ENCODE measurements at places on chromosomes 5 and 9. TPM values are rescaled to one million over a fixed set of nuclear protein-coding genes. Genes with fewer than 3 reads are reported as not detected.

- DNase-seq = no peak
Measured at GRCh38 chr5:87645224-87645623, 232.5 kb upstream of the CCNH start.

DNA sequence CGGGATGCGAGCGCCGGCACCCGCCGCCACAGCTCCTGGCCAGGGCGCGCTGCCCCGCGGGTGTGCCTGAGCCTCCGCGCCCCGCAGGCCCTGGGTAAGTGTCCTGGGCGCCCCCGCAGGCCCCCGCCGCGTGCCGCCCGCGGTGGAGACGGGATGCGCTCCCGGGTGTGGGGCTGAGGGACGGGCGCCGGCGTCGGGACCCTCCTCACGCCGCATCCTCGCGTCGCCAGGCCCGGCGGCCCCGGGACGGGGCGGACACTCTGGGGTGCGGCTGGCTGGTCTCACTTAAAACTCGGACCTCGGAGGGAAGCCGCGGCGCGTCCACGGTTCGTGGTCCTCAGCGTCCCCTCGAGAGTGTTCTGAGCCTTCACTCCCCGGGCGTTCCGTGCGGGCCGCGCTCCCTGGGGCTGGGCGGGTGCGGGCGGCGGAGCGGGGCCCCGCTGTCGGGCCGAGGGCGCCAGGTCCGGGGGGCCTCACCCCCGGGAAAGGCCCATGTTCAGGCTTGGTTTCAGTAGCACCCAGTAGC lies 275 bp downstream of the AHRR start:
- DNase-seq = no peak

GRCh38 chr9:85995097-85995496 lies 54.2 kb downstream of the NAA35 start:
- no peak for DNase-seq

DNA sequence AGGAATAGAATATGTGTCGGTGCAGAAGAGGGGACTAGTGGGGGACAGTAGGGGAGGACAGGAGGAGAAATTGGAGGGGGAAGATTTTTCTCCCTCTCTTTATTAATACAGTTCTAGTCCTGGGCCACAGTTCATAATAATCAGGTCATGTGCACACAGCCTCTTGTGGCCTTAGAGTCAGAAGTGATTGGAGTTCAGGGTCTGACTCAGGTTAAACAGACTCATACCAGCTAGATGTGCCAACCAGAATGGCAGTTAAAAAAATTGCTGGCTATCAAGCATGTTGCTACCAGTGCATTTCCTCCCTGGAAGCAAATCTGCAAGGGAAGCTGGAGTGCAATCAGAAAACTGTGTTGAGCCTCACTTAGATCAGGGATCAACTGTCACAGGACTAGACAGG lies 132.7 kb upstream of the MAP1B start:
- no peak for DNase-seq

GRCh38 chr9:38227656-38228055 lies 158.6 kb upstream of the SHB start:
- DNase-seq = no peak

GRCh38 chr9:116951588-116952435 lies 264.7 kb downstream of the TRIM32 start:
- DNase-seq = no peak

DNA sequence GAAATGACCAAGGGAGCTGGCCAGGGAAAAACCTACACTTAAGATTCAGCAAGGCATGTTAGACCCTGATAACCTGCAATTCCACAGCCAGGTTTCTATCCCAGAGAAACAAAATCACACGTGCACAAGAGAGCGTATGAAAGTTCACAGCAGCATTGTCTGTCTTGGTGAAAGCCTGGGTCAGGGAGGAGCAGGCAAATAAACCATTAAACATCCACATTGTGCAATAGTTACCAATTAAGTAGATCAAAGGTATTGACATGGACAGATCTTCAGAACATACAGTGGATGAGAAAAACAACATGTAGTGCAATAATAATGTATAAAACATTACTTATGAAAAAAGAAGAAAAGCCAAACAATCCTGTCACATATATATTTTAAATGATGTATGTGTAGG lies 15.9 kb upstream of the GPX3 start:
- DNase-seq = no peak

DNA sequence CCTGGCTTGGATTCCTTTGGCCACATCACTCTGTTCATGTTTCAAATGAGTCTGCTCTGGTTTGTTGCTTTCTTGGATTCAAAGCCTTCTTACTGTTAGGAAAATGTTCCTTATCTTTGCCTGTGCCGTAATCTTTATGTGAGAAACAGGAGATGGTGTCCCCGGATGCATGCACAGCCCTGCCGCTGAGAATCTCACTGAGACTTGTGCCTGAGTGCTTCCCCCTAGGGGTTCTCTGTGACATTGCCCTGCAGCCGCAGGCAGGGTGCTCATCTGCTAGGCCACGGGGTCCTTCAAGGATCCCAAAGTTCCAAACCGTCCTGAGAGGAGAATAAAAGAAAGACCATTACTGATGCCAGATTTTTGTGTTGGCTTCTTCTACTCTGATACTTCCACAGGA lies 81.4 kb upstream of the ANKRD55 start:
- no peak for DNase-seq

- DNase-seq = no peak
Measured at GRCh38 chr5:124061663-124062062, 549.7 kb downstream of the CSNK1G3 start.

DNA sequence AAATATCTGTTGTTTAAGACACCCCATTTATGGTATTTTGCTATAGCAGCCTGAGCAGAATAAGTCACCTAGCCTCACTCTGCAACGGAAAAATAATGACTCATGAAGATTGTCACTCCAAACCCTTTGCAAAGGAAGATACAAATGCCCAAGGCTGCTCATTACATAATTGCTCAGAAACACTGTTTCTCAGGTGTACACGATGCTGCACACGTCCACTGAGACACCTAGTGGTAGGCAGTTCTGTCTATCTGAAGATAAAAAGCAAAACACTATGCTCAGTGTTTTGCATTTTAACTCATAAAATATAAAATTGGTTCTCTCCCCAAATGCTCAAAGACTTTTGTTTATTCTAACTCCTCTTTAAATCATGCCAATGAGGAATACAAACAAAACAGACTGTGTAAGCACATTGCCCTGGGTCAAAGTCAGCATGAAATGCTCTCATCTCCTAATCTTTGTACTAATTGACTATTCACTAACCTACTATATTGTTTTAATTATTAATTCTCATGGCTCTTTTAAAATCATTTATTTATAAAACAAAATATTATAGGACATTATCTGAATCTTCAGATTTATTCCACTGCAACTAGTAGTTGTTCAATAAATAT lies 7.7 kb upstream of the TSLP start:
- DNase-seq = no peak

DNA sequence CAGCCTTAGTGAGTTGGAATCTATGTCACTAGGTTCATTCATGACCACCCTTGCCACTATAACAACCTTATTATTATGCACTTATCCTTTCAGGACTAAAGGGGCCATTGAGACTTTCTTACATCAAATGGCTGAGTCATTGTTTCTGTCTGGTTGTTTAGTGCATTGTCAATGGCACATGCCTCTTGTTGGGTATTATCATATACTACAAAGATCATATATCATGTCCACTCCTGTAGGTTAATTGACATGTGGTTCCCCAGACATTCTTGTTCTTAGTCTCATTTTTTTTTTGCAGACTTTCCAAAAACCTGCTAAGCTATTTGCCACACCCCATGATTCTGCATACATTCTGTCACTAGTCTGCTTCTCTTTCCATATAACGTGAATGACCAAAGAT lies 66.7 kb upstream of the PRDM9 start:
- no peak for DNase-seq

DNA sequence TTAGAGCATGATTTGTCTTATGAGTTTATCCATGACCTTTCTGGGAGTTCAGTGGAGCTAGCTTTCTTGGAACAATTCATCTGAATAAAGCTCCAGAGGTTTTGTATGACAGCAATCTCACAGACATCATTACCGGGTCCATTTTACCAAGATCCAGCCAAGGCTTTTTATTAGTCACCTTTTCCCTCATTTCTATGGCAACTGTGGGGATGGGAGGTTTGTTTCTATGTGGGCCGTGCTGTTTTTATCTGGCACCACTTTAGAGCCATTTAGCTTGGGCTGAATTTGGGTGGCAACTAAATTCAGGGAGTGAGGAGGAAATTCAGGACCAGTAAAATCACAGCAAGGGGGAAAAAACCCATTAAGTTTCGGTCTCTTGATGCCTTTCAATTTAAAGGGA lies 245.7 kb downstream of the NSG2 start:
- no peak for DNase-seq

GRCh38 chr5:134995850-134996402 lies 28.2 kb downstream of the CATSPER3 start:
- DNase-seq = no peak

- no peak for DNase-seq
Measured at GRCh38 chr5:32504329-32504988, 59.9 kb upstream of the ZFR start.

Gene ANGPTL2
- total RNA-seq = not detected

Gene IFNA2
- total RNA-seq = not detected

Gene SEMA6A
- not detected for total RNA-seq

Gene FAXDC2
- 0.28 TPM for total RNA-seq

Gene OLFM1
- total RNA-seq = not detected
